Natural killer cell treated with Interleukin-12 subunit alpha and Interleukin-12 subunit beta and Interleukin-15 and Interleukin-18, amount 100 ng/mL, for 72 hours (primary cell): ENCODE measurements at places on chromosomes 3 and 15.
A peak's percentile ranks its signal among the peaks of the same experiment; 100 is the strongest.

DNA sequence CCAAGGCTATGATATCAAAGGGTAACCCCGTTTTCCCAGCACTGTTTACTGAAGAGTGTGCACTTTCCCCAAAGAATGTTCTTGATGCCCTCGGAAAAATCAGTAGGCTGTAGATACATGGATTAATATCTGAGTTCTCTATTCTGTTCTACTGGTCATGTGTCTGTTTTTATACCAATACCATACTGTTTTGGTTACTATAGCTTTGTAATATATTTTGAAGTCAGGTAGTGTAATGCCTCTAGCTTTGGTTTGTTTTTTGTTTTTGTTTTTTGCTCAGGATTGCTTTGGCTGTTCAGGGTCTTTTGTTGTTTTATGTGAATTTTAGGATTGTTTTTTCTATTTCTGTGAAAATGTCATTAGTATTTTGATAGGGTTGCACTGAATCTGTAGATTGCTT lies 95.1 kb downstream of the PLD1 start:
- DNase-seq, result no peak

GRCh38 chr3:128033102-128033501 lies 19.1 kb upstream of the SEC61A1 start:
- DNase-seq, result no peak

DNA sequence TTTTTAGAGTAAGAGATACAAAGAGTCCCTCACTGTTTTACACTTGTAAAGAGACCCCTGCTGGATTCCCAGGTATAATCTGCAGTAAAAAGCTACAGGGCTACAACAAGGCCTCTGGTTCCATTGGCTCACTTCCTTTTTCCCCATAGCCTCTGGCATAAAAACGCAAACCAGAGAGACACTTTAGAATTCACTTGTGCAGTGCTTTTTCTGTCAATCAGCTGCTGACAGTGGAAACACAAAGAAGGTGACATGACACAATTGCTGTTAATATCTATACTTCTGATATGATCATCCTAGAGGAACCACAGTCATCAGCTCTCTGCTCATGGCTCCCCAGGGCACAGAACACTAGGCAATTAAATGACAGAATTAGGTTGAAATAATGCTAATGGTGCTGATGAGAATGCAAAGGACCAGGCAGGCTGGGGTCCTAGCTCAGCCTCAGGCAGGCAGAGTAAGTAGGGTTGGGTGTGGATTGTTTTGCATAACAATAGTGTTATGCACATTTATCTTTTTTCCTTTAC lies 667.9 kb upstream of the CFAP20DC start:
- no peak for DNase-seq

GRCh38 chr3:38646062-38646461 lies 3.4 kb downstream of the SCN5A start:
- DNase-seq, result no peak

- peak; percentile 83 for DNase-seq
Observed at GRCh38 chr3:56753206-56753820, 48.4 kb downstream of the ARHGEF3 start.

- no peak for DNase-seq
Observed at GRCh38 chr3:196227629-196228493, 11.5 kb downstream of the SLC51A start.

DNA sequence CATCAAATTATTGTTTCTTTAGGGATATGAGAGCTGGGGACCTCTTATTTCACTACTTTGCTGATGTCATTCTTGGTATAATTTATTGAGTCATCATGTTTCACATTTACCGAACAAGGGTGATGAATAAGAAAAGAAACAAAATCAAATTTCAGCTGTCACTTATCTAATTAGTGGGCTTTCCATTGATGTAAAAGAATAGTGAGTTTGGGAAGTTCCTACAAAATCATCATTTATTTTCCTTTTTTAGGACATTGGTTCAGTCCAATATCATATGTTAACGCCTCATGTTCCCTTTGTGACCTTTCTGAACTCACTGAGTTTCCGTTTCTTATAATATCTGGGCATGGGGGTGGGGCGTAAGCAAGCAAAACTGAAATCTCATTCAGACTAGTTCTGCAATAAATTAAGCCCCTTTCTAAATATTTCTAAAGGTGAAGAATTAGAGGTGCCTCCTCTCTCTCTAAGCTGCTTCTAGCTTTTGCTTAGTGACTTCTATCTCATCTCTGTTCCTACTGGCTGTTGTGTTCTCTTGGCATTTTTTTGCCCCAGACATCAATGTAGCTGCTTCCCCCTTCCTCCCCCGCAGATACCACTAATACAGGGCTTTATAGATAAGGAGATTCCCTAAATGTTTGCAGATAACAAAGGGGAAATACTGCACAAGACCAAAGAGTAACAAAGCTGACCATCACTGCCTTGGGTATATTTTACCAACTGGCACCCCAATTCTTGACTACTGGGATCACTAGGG lies 238.0 kb upstream of the CTNNB1 start:
- DNase-seq, result no peak

GRCh38 chr3:184471439-184471838 lies 90.1 kb upstream of the EPHB3 start:
- no peak for DNase-seq

GRCh38 chr3:54755756-54756155 lies 172.1 kb downstream of the LRTM1 start:
- no peak for DNase-seq

GRCh38 chr3:145219355-145220235 lies 941.4 kb downstream of the PLOD2 start:
- no peak for DNase-seq
